ENCODE measurements at places on chromosomes 3 and 15.

GRCh38 chr3:105353485-105354161, 13.1 kb upstream of the ALCAM start:
- no peak for DNase-seq

GRCh38 chr15:91348752-91349500, 248.9 kb downstream of the SV2B start:
- no peak for DNase-seq

DNA sequence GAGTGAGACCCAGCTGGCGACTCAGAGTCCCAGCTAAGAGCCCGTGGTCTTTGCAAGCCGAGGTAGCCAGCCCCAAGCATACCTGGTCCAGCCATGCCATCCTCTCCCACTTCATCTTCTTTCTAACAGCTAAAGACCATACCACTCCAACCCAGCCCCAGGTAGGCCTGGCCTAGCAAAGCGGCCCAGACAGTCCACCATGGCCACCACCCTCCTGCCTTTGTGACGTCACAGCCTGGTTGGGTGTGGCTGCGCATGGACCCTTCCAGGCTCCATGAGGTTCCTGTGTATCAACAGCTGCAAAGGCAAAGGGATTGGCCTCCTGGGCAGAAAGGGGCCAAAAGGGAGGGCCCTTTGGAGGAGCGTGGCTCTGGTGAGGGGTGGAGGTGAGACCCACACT, 4.1 kb downstream of the NTRK3 start:
- no peak for DNase-seq

- no peak for DNase-seq
Observed at GRCh38 chr3:47909607-47910006, 106.6 kb downstream of the MAP4 start.

DNA sequence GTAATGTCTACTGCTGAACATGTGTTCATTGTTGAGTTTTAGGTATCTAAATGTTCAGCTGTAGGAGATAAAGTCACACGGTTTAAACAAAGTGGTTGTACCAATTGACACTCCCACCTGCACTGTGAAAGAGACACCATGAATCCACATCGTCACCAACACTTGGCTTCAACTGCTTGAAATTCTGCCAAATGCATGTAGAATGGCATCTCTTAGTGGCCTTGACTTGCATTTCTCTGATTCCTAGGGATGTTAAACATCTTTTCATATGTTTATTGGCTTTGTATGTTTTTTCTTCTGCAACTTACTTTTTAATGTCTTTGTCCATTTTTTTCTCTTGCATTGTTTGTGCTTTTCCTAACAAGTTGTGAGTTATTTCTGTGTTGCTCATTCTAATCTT, 43.4 kb downstream of the RPLP1 start:
- no peak for DNase-seq
